Activated CD4-positive, CD25-positive, alpha-beta regulatory T cell treated with anti-CD3 and anti-CD28 coated beads, Interleukin-2, amount 50 U/mL, for 72 hours (primary cell): ENCODE measurements at places on chromosomes 11 and 22.
A peak's percentile ranks its signal among the peaks of the same experiment; 100 is the strongest.

DNA sequence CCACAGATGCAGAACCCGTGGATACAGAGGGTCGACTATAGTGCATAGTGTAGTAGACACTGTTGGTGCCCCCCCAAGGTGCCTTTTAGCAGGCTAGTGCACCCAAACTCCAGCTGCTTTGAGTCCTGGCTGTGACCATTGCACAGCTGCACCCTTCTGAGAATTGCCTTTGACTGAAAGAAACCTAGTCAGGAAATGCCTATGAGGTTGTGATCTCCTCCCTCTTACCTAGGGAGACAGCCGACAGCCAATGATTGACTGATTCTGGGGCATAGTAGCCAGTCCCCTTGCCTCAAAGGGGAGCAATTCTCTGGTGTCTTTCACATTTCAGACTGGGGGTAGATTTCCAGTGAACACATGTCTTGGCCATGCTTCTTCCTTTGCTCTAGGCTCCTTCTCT is 74.2 kb downstream of the DCDC1 start:
- no peak for DNase-seq

- DNase-seq, result no peak
Measured at GRCh38 chr22:39223091-39223710, 21.6 kb downstream of the PDGFB start.

DNA sequence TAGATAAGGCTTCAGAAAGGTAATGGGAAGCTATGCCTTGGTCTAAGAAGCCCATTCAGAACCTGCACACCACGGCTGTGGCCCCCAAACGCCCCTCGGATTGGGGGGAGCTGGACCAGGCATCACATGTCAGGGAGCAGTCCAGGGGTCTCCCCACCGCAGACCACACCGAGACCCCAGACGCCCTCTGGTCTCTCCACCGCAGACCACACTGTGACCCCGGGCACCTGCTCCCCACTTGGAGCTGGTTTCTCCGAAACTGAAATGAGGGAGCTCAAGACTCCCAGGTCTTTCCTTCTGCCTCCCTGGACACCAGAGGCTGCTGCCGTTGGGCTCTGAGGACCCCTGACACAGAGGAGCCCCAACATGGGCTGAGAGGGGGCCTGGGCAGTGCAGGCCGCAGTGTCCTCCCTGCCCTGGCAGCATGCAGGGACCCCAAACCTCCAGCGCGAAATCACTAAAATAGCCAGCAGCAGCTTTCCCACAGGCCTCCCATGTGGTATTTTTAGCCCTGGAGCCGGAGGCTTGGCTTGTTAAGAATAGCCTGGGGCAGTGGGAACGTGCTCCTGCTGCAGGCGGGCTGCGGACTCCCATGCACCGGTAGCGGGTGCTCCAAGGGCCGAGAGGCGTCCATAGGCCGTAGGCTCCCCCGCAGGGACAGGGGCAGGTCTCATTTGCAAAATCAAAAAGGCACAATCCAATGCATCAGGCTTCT is 7.7 kb downstream of the LINC01488 start:
- no peak for DNase-seq

DNA sequence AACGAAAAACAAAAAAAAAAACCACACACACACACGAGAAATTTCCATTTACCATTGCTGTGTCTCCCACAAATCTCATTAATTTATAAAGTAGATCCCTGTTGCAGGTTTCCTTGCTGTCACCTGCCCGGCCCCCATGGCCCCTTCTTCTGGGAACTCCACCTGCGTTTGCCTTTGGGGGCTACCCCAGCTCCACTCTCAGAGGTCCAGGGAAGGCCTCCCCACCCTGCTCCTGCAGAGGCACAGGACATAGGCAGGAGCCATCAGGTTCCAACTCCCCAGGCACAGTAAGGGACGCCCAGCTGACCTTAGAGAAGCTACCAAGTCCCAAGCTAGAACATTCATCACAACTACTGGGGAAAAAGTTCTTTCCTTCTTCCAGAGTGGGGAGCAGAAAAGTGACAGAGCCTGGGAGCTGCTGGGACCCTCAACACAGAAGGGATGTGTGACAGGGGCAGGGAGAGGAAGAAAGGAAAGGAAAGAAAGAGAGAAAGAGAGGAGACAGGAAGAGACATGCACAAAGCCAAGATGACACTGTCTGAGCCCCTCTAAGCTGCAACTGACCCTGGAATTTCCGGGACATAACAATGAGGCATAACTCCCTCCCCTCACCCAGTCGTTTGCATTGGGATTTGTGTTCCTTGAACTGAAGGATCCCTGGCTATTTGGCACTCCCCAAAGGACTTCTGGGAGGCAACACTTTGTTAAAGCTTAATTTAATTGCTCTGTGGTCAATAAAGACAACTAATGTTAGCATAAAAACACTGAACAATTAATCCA is 175.7 kb downstream of the SHANK2 start:
- DNase-seq, result no peak

- DNase-seq, result no peak
Measured at GRCh38 chr11:130827451-130828377, 88.6 kb downstream of the SNX19 start.

DNA sequence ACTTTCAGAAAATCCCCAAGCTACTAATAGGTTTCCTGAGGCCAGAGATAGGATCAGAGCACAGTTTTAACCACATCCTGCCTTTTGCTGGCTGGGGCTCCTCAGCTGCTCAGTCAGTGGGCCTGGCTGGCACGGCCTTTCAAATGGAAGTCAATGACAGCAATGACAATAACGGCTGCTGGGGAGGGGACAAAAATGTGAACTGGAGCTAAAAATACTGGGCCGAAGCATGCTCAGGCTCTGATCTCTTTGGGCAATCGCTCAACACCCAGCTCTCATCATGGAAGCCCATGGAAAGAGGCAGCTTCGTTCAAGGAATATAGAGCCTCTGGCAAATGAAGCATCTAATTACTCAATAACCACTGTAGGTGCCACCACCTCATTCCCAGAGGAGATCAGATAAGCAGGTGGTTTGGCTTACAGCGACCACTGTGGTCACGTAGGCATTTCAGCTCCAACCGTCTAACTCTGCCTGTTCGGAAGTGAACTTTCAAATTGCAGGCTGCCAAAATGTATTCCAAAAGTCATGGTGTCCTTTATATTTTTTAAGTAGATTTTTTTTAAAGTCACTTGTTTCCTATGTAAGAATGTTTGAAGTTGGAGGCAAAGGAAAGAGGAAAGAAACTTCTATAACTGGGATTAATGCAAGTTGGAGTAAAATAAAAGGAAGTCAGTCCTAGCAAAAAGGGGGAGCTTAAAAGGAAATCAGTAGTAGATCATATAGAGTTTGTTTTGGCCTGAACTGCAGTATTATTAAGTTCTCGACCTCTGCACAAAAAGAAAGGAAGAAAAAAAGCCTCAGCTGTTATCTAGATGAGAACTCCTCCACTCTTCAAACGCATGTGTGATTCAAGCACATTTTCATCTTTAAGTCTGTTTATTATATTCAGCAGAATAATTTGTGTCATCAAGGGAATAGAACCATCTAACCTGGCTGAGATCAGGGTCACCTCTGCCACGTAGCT is 14.1 kb downstream of the WT1 start:
- DNase-seq, result no peak

DNA sequence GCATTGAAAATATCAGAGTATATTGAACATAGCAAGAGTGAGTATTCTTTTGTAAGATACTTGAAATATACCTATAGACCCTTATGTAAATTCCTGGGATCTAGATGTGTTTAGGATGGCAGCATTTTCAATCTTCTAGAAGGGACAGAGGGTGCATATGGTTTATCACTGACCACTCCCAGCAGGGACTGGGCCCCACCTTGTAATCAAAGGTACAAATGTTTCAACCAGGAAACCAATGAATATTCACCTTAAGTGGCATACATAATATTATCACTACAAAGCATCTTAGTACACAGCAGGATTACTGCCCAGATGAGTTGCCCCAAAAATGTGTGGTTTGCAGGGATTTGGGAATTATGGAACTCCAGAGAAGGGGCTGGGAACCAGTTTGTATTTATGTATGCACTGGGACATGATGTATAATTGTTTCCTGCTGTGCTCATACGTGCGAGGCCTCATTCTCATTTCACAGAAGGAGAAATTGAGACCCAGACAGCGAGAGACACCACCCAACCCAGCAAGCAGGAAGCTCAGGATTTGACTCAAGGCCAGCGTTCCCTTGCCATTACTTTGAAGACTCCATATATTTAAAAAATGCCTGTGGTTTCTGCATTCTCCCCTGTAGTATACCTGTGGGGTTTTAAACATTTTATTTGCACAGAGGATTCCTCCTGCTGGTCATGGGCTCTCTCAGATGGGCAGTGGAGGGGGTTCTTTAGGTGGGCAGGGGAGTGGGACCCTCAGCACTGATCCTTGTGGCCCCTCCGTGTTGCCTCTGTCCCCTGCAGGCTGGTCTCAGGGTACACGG is 5.2 kb downstream of the APOL4 start:
- DNase-seq, result no peak

GRCh38 chr11:48228761-48229160 is 12.2 kb downstream of the OR4B1 start:
- no peak for DNase-seq

DNA sequence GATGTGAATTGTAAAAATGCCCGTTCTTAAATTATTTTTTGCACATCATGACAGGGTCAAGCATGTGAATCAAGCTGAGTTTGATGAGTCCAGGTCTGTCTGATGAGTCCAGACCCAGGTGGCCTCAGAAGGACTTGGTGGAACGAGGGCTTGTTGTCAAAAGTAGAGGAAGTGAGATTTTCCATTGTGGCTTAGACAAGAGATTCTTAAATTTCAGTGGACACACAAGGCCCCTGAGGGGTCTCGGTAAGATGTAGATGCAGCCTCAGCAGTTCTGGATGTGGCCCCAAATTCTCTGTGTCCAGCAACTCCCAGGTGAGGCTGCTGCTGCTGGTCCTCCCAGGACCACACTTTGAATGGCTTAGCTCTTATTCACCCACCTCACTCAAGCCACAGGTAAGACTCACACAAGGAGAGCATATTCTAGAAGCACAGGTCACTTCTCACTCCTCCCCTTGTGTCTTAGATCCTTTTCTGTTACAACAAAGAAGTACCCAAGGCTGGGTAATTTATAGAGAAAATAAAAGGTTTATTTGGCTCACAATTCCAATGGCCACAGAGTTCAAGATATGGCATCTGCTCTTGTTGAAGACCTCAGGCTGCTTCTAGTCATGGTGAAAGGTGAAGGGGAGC is 98.8 kb downstream of the GGTLC2 start:
- no peak for DNase-seq

GRCh38 chr11:86551288-86552092 is 120.9 kb downstream of the ME3 start:
- no peak for DNase-seq

GRCh38 chr11:47394322-47395222 is 13.8 kb upstream of the SLC39A13 start:
- peak; percentile 71 for DNase-seq
